Anterior cingulate cortex (tissue), 58 donors: ENCODE measurements at places on chromosomes 13 and 19.

GRCh38 chr13:33318037-33318436, 32.5 kb upstream of the STARD13 start:
- no peak for DNase-seq

DNA sequence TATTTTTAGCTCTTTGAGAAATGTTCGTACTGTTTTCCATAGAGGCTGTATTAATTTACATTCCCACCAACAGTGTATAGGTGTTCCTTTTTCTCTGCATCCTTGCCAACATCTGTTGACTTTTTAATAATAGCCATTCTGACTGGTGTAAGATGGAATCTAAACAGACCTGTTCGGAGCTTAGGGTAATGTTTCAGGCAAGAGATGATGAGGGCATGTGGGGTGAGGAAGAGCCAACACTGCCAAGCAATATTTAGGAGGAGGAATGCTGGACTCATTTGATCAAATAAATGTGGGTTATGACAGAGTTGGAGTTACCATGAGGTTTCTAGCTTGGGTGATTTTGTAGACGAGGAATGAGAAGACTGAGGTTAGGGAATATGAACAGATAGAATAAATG, 382.9 kb downstream of the KLF12 start:
- no peak for DNase-seq

DNA sequence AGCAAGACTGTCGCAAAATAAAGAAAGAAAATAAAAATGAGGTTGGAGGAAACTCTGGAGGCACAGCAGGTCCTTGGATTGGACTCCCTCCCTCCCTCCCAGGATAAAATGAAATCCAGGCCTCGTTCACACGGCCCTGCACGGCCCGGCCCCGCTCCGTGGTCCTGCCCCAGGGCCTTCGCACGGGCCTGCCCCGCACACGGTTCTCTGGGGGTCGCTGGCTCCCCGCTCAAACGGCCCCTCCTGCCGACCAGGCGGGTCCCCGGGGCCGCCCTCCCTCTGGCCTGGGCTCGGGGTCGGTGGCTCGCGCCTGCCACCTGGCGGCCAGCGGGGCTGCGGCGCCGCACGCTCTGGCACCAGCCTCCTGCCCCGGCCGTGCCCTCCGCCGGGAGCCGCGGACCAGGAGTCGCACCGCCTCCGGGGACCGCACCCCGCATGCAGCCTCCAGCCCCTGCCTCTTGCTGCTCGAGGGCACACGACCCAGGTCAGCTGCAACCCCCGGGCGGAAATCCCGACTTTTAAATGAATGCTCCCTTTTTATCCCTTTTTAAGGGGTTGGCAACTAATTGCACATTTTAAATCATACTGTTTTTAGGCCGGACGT, 1.5 kb upstream of the WDR18 start:
- DNase-seq: peak; percentile 3

DNA sequence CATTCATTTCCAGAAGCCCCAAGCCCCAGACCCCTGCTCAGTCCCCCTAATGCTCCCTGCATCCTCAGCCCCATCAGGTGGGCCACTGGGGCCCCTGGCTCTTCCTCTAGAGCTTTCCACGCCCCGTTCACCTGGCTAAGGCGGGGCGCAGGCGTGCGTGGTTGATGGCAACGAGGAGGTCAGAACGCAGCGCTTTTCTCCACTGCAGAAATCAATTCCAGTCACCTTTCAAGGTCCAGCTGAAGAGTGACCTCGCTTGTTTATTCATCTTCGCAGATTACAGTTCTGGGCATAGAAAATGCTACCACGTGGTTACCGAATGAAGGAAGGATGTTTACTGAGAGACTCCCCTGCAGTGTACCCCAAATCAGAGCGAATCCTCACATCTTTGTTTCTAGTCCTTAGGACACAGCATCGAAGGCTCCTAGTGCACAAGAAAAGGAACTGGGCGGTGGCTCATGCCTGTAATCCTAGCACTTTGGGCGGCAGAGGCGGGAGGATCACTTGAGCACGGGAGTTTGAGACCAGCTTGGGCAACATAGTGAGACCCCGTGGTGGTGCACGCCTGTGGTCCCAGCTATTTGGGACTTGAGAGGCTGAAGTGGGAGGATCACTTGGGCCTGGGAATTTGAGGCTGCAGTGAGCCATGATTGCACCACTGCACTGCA, 828 bp upstream of the PBX4 start:
- DNase-seq: no peak

- DNase-seq: no peak
Measured at GRCh38 chr13:107961849-107962608, 253.3 kb downstream of the LIG4 start.

DNA sequence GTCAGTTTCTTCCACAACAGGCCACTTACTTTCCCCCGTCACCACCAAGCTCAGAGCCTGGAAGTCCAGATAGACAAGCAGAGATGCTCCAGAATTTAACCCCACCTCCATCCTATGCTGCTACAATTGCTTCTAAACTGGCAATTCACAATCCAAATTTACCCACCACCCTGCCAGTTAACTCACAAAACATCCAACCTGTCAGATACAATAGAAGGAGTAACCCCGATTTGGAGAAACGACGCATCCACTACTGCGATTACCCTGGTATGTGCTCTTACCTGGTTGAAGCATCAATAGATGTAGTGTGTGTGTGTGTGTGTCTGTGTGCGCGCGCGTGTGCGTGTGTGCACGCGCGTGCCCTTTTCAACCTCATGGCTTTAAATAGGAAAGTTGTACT, 3.7 kb downstream of the KLF5 start:
- no peak for DNase-seq
